ENCODE measurements at places on chromosomes 2 and 18.

DNA sequence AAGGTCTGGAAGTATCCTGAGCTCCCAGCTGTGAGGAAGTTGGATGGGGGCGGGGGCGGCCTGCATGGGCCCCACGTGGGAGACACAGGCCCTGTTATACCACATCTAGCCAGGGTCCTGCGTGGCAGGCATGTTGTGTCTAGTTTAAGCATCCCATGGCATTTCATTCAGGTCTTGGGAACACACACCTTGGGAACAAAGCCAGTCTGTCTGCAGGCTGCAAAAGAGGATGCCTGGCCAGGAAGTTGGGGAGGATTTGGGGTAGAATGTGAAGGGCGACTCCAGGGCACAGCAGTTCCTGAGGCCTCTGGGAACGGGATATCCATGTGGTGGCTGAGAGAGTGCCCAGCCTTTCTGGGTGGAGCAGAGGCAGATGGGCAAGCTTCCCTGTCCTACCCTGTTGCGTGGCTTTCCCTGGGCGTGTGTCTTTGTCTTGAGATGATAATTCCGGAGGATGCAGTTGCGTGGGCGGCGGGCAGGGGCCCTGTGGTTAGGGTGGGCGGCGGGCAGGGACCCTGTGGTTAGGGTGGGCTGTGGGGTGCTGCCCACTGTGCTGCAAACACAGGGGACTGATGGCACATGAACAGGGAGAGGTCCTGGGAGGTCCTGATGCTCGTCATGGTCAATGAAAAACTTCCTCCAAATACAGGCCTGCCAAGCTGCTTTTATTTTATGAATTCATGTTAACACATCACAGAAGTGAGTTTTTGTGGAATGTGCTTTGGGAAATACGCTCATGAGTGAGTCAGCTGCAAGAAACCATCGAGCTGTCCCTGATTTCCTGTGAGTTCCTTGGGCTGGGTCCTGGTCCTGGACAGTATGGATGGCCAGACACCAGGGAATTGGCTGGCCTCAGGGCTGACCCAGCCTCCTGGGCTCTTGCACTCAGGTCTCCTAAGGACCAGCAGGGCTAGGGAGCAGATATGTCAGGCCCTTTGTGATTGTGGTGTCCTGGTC lies 90.0 kb upstream of the HS6ST1 start:
- no peak for DNase-seq

GRCh38 chr2:152050341-152050740 lies 48.5 kb downstream of the CACNB4 start:
- no peak for DNase-seq

DNA sequence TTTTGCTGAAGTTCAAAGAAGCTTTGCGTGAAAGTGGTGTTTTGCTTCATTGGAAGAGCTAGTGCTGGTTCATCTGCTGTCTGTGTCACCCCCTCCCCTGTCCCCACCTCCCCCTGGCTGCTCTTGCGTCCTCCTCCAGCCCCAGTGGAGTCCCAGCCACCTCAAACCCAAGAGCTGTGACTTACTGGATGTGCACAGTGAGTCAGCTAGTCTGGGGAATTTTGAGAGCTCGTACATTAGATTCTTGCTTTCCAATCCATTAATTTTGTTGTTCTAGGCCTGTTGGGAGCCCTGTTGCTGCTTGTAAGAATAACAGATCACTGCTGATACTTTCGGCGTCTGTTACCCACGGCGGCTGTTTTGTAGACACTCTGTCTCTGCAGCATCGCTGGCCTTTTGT lies 412.1 kb downstream of the TSN start:
- no peak for DNase-seq

DNA sequence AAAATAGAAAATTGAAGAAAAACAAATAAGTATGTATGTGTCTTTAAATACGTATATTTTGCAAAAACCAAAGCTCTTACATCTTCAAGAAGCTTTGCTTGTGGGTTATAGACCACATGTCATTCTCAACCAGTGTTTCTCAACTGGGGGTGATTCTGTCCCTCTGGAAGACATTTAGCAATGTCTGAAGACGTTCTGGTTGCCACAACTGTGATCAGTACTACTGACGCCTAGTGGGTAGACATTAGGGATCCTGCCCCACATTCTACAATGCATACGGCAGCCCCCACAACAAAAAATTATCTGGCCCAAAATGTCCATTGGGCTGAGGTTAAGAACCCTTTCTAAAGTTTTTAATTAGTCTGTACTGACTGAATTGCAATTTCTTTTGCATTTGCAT lies 48.4 kb downstream of the UNC50 start:
- no peak for DNase-seq

- no peak for DNase-seq
These were observed 11.1 kb upstream of the GORASP2 start for GRCh38 chr2:170917957-170918356.

DNA sequence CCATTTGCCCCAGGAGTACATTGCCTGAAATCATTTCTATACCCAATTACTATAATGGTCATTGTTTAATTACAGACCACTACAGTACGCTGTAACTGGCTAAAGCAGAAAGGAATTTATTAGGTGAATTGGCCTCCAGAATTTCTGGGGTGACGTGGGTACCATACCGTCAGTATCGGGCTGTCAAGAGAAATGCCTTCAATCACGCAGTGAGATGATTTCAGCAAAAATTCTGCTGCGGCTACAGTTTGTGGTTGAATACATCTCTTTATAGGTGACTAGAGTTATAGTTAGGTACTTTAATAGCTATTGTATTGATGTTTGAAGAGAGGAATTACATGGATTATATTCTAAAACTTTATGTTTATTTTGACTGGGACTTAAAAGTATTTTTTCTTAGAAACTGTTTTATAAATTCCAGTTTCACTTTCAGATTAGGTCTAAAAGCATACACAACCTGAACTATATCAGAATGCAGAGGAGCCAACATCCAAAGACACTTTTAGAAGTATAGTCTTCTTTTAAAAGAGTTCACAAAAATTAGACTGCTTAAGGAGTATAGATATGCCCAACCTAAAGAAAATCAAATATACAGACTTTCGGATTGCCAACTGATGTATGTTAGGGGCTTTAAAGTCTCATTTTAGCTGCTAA lies 128.4 kb downstream of the TTC27 start:
- DNase-seq = no peak

DNA sequence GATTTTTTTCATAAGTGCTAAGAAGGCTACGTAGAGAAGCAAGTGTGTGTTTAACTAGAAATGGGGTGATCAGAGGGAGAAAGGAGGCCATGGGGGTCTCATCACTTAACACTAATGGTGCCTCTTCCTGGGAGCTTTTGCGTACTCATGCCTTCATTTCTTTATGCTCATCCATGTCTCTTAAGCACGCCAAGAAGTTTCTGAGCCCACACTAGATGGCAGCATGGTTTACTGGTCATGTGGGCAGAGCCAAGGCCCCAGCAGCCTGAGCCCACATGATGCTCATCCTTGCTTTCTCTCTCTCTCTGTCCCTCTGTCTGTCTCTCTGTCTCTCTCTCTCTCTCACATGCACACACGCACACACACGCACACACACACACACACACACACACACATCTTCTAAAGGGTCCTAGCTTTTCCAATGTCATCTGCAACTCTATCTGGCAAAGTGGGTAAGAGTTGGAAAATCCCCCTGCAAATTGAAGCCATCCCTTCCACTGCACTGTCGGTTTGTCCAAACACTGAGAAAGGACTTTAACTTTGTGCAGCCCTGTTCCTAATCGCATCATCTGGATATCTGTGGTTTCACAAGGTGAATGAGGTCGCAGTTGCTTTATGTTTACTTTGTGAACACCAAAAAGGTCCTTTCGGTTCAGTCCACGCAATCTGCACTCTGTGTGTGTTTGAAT lies 137.1 kb upstream of the CCDC68 start:
- no peak for DNase-seq

DNA sequence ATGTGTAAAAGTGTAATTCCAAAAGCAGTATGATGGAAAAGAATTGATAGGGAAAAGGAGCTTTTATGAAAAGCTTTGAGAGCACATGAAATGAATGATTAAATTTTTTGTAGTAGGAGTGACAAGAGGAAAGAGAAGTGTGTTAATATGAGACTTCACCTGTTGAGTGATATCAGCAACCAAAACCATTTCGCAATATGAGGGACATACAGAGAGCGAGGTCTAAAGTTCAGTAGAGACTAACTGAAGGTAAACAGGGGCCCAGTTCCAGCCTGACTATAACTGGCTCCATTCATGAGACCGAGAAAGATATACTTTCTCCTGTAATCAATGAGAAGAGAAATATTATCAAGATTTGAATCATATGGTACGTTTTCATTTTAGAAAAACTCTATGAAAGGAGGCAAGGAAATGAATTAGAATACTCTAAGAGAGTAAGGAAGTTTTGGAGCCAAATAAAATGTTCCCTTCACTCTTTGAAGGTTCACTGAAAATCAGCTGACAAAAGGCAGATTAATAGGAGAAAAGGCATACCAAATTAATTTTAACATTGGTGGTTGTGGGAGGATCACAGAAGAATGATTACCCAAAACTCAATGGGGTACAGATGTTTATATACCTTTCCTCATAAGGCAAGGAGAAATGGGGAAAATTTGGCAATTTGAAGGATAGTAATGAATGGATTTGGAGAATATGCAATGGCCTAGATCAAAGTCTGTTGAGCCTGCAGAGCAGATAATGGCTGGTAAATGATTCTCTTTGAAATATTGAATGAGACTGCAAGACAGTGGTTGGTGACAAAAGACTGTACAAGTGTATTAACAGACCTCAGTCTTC lies 932.2 kb downstream of the TDRD15 start:
- DNase-seq = no peak

- DNase-seq = peak; percentile 2
These were observed 786.6 kb upstream of the CDH2 start for GRCh38 chr18:28963481-28963880.

DNA sequence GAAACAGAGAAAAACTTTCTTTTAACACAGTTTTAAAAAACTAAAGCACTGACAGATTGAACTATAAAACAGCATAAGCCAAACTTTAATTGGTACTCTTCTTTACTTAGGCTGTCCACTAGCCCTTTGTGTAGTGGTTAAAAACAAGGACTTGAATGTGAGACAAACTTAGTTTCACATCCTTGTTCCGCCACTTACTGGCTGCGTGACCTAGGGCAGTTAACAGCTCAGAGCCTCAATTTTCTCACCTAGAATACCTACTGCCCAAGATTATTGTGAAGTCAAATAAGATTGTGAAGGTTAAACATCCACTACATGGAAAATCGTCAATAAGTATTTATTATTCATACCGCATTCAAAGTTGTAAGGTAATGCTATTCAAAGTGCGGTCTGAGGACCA lies 2.0 kb downstream of the WDR35 start:
- no peak for DNase-seq

GRCh38 chr2:3307901-3308300 lies 69.7 kb downstream of the EIPR1 start:
- DNase-seq = no peak

- DNase-seq = no peak
These were observed 35.2 kb downstream of the CYRIA start for GRCh38 chr2:16630463-16630862.

GRCh38 chr2:6828299-6828584 lies 37.5 kb downstream of the CMPK2 start:
- DNase-seq = peak; percentile 43

DNA sequence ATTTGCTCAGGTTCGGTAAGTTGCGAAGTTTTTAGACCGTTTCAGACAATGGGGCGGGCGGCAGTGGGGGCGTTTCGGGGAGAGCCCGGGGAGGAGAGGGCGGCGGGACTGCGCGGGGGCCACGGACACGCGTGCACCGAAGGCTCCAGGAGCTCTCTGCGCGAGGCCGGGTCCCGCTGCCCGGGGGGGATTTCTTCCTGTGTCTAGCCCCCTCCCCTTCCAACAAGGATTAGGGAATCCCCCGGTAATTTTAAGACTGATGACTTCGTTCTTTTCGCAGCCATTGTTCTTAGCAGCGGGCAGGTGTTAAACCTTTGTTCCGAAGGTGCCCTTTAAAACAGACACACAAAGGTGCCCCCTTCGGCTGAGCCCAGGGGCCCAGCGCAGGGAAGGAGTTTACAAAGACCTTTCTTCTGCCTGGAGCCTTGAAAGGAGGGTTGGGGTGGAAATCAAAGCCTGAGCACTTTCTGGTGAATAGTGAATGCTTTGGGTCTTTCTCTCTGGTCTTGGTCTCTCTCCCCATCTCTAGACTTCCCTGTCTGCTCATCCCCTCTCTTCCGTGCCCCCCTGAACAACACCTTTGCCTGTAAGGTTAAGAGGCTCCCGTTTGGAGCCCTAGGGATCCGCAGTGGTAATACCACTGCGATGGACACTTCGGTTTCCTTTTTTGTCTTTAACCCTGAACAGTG lies 2.1 kb downstream of the TRIB2 start:
- DNase-seq = peak; percentile 21

- no peak for DNase-seq
These were observed 100.7 kb downstream of the ANKRD44 start for GRCh38 chr2:197209742-197210408.

DNA sequence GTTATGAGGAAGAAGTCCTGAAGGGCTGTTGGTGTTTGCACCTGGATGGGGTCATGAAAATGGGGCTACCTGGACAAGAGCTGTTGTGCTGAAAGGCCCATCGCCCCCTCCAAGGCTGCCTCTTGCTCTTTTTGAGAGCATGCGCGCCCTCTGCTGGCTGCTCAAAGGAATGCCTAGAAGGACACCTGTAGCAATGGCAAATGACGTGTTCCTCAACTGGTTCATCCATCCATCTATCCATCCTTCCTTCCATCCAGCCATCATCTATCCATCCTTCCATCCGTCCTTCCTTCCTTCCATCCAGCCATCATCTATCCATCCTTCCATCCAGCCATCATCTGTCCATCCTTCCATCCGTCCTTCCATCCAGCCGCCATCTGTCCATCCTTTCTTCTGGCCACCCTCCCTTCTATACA lies 17.2 kb upstream of the RPL31 start:
- peak; percentile 52 for DNase-seq

GRCh38 chr2:43481927-43482542 lies 113.8 kb downstream of the THADA start:
- no peak for DNase-seq

GRCh38 chr18:68041327-68041726 lies 524.8 kb upstream of the DSEL start:
- DNase-seq = no peak

DNA sequence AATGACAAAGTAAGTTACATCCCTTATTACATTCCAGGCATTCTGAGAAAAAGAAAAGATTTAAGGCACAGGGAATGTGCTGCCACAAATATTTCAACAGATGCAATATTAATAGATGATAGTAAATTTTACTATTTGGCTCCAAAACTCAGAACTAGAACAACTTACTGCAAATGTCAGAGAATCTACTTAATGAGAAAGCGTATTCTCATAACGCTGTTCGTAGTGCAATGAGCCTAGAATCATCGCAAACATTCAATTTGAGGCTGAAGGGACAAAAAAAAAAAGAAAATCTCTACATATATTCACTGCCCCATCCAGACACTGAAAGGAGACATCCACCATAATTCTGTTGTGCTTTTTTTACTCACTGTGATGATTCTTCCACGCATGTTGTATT lies 272.1 kb upstream of the DOK6 start:
- no peak for DNase-seq

DNA sequence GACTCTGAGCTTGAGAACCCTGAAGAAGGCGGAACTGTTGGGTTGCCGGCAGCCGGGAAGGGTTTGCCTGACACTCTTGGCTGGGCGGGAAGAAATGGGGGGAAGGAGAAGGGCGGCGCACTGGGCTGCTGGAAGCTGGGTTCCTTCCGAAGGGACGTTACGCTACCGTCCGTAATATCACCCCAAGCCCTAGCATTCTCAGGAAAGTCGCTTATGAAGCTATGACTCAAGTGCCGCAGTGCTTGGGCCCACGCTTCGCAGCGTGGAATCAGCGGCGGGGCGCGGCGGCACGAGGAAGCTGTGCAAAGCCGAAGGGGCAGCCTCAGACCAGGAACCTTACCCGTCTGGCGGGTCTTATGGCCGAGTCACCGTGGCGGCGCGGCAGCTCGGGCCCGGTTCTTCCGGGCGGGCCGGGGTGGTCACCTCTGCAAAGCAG lies 50.2 kb upstream of the SIGLEC15 start:
- DNase-seq = peak; percentile 83

GRCh38 chr2:120850551-120850950 lies 114.9 kb downstream of the GLI2 start:
- no peak for DNase-seq

All from NCI-H2171 (cell line).